ENCODE measurements at places on chromosomes 11 and 22. TPM values are rescaled to one million over a fixed set of nuclear protein-coding genes. Genes with fewer than 3 reads are reported as not detected.

Gene BTBD10
- 22.4 TPM for total RNA-seq

Gene GAL3ST1
- total RNA-seq = not detected

Gene C11orf21
- total RNA-seq = 68.0 TPM

Gene GRM5
- total RNA-seq = not detected

Gene INS
- not detected for total RNA-seq

Gene SLCO2B1
- 0.08 TPM for total RNA-seq

Gene JAML
- 76.2 TPM for total RNA-seq

Gene ZNF280B
- total RNA-seq = 1.9 TPM

Gene GGT5
- total RNA-seq = not detected

Gene KRTAP5-8
- total RNA-seq = 0.23 TPM

Gene DAGLA
- total RNA-seq = 0.36 TPM

Gene USP2
- total RNA-seq = 0.40 TPM

Gene UBQLN3
- not detected for total RNA-seq

Gene PGA4
- not detected for total RNA-seq

Gene NUCB2
- 137 TPM for total RNA-seq

Gene CRYBA4
- total RNA-seq = not detected

Gene SCARF2
- total RNA-seq = 1.9 TPM

Gene ZNF214
- total RNA-seq = not detected

Gene DMC1
- total RNA-seq = 9.6 TPM

Gene HBG1
- not detected for total RNA-seq

Gene SPON1
- 15.2 TPM for total RNA-seq

Gene OLFML1
- not detected for total RNA-seq

Gene GDPD4
- total RNA-seq = not detected

Gene HTR3A
- total RNA-seq = not detected

Gene HPX
- total RNA-seq = 0.39 TPM

Gene OR52N4
- total RNA-seq = 1.9 TPM

Gene DNAJB7
- total RNA-seq = not detected

Gene TMEM151A
- not detected for total RNA-seq

Gene TP53AIP1
- not detected for total RNA-seq

Gene RTN4R
- total RNA-seq = 5.4 TPM

Gene OR10A5
- not detected for total RNA-seq

Gene SYT12
- total RNA-seq = not detected

Gene TBX1
- total RNA-seq = not detected

Gene OR8D4
- not detected for total RNA-seq

Gene OR10A2
- not detected for total RNA-seq

Gene NPAS4
- total RNA-seq = not detected

Gene TRIM3
- total RNA-seq = 7.5 TPM

Gene MOB2
- total RNA-seq = 48.8 TPM

Gene GP1BB
- total RNA-seq = not detected

Gene UBASH3B
- 14.2 TPM for total RNA-seq

Measured in activated naive CD4-positive, alpha-beta T cell treated with anti-CD3 and anti-CD28 coated beads, Interleukin-2, amount 10 ng/mL, durations not matched to agents 5 hours and 36 hours (primary cell).